ENCODE measurements at places on chromosomes 4 and X.
A peak's percentile ranks its signal among the peaks of the same experiment; 100 is the strongest.

DNA sequence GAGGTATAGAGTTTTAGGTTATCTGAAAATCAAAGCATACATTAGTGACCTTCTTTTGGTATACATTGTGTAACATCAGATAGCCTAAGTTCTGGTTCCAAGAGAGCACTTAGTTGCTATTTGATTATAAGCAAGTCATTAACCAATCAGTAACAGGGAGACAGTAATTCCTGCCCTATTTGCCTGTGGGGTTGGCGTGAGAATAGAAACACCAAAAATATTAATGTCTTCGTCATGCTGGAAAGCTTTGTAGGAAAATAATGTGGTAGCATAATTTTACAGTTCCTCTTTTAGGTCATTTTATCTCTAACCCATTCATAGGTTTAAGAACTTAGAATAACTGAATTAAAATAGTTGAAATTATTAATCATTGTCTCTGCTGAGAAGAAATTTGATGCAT lies 37.8 kb downstream of the NPNT start:
- no peak for DNase-seq

- DNase-seq: no peak
Measured at GRCh38 chr4:5027346-5027745, 8.1 kb upstream of the CYTL1 start.

- peak; percentile 25 for DNase-seq
Measured at GRCh38 chr4:97670703-97671269, 472.5 kb downstream of the STPG2 start.

DNA sequence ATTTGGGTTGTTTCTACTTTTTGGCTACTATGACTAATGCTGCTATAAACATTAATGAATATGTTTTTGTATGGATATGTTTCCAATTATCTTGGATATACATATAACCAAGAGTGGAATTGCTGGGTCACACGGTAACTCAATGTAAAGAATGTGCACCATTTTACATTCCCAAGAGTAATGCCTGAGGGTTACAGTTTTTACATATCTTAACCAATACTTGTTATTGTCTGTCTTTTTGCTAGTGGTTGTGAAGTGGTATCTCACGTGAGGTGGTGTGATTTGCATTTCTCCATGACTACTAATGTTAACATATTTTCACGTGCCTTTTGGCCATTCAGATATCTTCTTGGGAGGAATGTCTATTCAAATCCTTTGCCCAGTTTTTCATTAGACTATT lies 200.3 kb upstream of the MAB21L2 start:
- DNase-seq: no peak

- no peak for DNase-seq
Measured at GRCh38 chrX:48451708-48452107, 18.4 kb downstream of the SLC38A5 start.

- no peak for DNase-seq
Measured at GRCh38 chr4:124694306-124694705, 18.2 kb downstream of the ANKRD50 start.

Data from NCI-H1417 treated with DMSO at 0.1 percent for 48 hours (cell line).